HFFc6 (cell line): ENCODE measurements at places on chromosomes 5 and 9.

- DNase-seq = no peak
These were observed 632.5 kb downstream of the ISL1 start for GRCh38 chr5:52015760-52016159.

- peak; percentile 67 for DNase-seq
These were observed 36.1 kb downstream of the MRPL36 start for GRCh38 chr5:1763548-1763911.

- no peak for DNase-seq
These were observed 35.7 kb downstream of the PCDHAC2 start for GRCh38 chr5:141001844-141002604.

DNA sequence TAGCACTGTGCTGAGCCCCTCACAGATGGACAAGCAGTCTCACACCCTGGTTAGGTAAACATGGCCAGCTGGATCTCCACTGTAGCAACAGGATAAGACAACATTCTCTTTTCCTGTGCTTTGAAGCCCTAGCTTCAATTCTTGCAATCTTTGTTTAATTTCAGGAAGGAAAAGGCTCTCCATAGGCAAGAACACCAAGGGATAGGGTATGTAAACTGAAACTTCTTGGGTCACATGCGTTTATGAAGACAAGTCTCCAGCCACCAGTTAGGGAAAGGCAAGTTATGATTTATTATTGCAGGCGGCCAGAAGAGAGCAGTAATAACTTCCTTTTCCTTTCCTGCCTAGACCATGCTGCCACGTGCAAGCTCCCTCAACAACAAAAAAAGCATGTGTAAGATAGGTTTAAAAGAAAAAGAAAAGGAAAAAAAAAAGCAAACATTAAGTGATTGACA, 50.1 kb upstream of the POU5F2 start:
- no peak for DNase-seq

GRCh38 chr5:152188251-152188650, 216.8 kb downstream of the NMUR2 start:
- DNase-seq = no peak

GRCh38 chr5:134111741-134112647, 2.5 kb upstream of the TCF7 start:
- peak; percentile 41 for DNase-seq

DNA sequence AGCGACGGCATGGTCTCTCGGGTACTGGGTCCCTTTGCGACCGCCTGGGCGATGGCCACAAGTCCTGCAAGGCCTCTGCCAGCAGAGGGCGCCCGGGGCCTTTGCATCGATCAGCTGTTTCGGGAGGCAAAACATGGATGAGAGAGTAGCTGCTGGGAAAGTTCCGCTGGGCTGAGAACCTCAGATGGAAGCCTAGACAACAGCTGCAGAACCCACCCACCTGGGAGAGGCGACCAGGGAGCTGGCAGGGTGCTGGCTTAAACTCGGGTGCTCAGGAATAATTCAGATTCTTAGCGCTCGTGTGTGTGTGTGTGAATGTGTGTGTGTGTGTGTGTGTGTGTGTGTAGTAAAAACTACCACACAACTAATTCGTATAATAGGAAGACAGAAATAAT, 50.0 kb downstream of the TRIM32 start:
- DNase-seq = peak; percentile 54

- peak; percentile 35 for DNase-seq
These were observed 41.6 kb upstream of the ALDOB start for GRCh38 chr9:101477214-101477613.

- DNase-seq = no peak
These were observed 89.1 kb upstream of the NFIB start for GRCh38 chr9:14403081-14403480.

- no peak for DNase-seq
These were observed 27.5 kb upstream of the DMAC1 start for GRCh38 chr9:7827056-7827455.

DNA sequence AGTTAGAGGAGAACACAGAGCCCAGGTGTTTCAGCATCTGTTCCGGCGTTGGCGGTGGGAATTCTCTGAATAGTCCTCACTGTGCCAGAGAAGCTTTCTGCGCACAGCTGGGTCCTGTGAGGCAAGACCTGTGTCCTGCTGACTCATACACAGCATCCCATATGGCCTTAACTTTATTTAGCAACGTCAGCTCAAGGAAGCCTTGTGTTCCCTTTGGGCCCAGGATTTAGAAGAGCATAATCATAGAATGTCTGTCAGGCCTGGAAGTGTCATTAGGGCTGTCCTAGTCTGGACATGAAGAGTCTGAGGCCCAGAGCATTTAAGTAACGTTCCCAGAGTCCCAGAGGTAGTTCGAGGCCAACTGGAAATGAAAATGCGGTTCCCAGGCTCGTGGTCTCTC, 188.6 kb upstream of the DMRT1 start:
- DNase-seq = no peak

DNA sequence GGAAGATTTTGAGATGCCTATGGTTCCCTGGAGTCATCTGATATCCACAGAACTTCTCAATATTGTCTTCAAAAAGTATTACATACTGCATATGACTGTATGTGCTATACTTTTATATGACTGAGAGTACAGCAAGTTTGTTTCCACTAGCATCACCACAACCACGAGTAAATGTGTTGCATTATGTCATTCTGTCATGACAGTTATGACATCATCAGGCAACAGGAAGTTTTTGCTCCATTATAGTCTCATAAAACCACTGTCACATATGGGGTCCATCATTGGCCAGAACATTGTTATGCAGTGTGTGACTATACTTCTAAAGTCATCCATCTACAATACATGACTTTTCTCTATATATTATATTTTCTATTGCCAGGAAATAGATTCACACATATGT, 831.7 kb downstream of the SEMA5A start:
- DNase-seq = no peak

- DNase-seq = no peak
These were observed 81.9 kb upstream of the FREM1 start for GRCh38 chr9:14992081-14992480.

- DNase-seq = no peak
These were observed 12.7 kb downstream of the GBGT1 start for GRCh38 chr9:133151041-133151440.
